ENCODE measurements at places on chromosomes 7 and 10. TPM values are rescaled to one million over a fixed set of nuclear protein-coding genes. Genes with fewer than 3 reads are reported as not detected.

Gene SSBP1
- 211 TPM for total RNA-seq

Gene CCL26
- total RNA-seq: 1.7 TPM

Gene TMEM139
- under 0.01 TPM for total RNA-seq

Gene CALHM2
- 19.7 TPM for total RNA-seq

Gene C7orf33
- not detected for total RNA-seq

Gene AMPH
- 1.5 TPM for total RNA-seq

Gene COBL
- under 0.01 TPM for total RNA-seq

Gene LBX1
- total RNA-seq: not detected

Gene CLDN3
- 0.12 TPM for total RNA-seq

Gene SPDYE16
- 0.12 TPM for total RNA-seq

Gene ZNF804B
- total RNA-seq: not detected

Gene FOXI2
- total RNA-seq: not detected

Gene LRIT1
- total RNA-seq: not detected

Gene VWDE
- 0.33 TPM for total RNA-seq

Gene PLXDC2
- 6.9 TPM for total RNA-seq

Gene PRKG1
- total RNA-seq: 26.3 TPM

Gene FRMD4A
- total RNA-seq: 48.5 TPM

Gene PDK4
- 0.12 TPM for total RNA-seq

Measured in uterine smooth muscle cell (primary cell).